Progenitor cell of endocrine pancreas (in vitro differentiated cells): ENCODE measurements at places on chromosomes 4 and X. TPM values are rescaled to one million over a fixed set of nuclear protein-coding genes. Genes with fewer than 3 reads are reported as not detected.

TASL gene
- not detected in 2 replicates for total RNA-seq

TMEM271 gene
- not detected in 2 replicates for total RNA-seq

STPG2 gene
- 0.53 and 1.1 TPM in 2 replicates for total RNA-seq

ATOH1 gene
- total RNA-seq = 0.36 TPM in 1 of 2 replicates, not detected in the other

ENOX2 gene
- 16.6 and 19.8 TPM in 2 replicates for total RNA-seq

GASK1B gene
- 15.3 and 25.8 TPM in 2 replicates for total RNA-seq

GRCh38 chrX:84729408-84729807 is 227.2 kb upstream of the HDX start:
- no peaks in the 10 kb centered on the region for H3K27me3 ChIP-seq
- H3K4me1 ChIP-seq = no peaks in the 10 kb centered on the region
- H3K27ac ChIP-seq = no peak overlapping the region
- DNase-seq = no peak
- H3K4me3 ChIP-seq = no peak overlapping the region
- H3K36me3 ChIP-seq = no peaks in the 10 kb centered on the region

GRCh38 chr4:17018013-17018412 is 119.6 kb upstream of the LDB2 start:
- H3K36me3 ChIP-seq = no peaks in the 10 kb centered on the region
- H3K27ac ChIP-seq = no peak overlapping the region
- no peaks in the 10 kb centered on the region for H3K4me1 ChIP-seq
- no peaks in the 10 kb centered on the region for H3K27me3 ChIP-seq
- no peak for DNase-seq

- H3K4me1 ChIP-seq = no peaks in the 10 kb centered on the region
- H3K4me3 ChIP-seq = no peak overlapping the region
- DNase-seq = no peak
- no peak overlapping the region for H3K27ac ChIP-seq
These were observed 571.5 kb upstream of the TENM3 start for GRCh38 chr4:181671672-181672071.

GRCh38 chr4:1927675-1928074 is 56.5 kb downstream of the NSD2 start:
- no peaks in the 10 kb centered on the region for H3K27me3 ChIP-seq
- H3K4me3 ChIP-seq = no peak overlapping the region
- peaks cover 2% of the 10 kb centered on the region for H3K4me1 ChIP-seq
- no peak for DNase-seq
- H3K36me3 ChIP-seq = peaks cover 17% of the 10 kb centered on the region

- peaks cover 1% of the 10 kb centered on the region for H3K4me1 ChIP-seq
- no peaks in the 10 kb centered on the region for H3K36me3 ChIP-seq
- H3K4me3 ChIP-seq = no peak overlapping the region
- no peak overlapping the region for H3K27ac ChIP-seq
- DNase-seq = no peak
- no peaks in the 10 kb centered on the region for H3K27me3 ChIP-seq
These were observed 243.3 kb downstream of the GASK1B start for GRCh38 chr4:157929486-157929885.

DNA sequence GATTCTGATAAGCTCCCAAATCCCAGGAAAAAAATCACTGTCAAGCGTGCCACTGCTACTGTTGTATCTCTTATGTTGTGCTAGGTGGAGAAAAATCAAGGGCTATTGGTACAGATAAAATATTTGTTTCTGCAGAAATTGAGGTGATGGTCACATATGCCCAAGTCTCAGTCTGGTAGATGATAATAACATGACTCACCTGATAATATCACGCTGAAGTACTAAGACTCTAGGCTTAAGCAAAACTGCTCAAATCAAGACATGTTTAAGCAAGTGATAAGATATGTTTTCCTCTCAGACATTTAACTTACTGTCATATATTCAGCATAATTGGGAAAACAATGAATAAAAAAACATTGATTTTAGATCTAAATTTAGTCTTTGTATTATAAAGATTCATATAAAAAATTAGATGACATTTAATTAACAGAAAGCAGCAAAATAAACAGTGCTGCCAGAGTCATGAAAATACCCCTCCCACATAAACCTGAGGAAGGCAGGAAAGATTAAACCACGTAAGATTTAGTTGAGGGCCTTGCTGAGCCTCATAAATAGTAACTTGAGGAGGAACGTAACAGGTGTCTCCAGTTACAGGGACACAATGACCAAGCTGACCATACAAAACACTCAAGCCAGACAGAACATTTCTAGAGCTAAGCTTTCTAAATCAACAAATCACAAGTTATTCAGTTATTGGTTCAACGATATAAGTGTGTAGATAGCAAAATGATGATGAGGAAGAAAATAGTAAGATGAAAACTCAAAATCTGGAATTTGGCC is 143.5 kb downstream of the CHM start:
- no peaks in the 10 kb centered on the region for H3K27me3 ChIP-seq
- H3K4me1 ChIP-seq = peaks cover 12% of the 10 kb centered on the region
- no peak overlapping the region for H3K4me3 ChIP-seq
- peaks cover 2% of the 10 kb centered on the region for H3K36me3 ChIP-seq
- no peak overlapping the region for H3K27ac ChIP-seq
- no peak for DNase-seq

DNA sequence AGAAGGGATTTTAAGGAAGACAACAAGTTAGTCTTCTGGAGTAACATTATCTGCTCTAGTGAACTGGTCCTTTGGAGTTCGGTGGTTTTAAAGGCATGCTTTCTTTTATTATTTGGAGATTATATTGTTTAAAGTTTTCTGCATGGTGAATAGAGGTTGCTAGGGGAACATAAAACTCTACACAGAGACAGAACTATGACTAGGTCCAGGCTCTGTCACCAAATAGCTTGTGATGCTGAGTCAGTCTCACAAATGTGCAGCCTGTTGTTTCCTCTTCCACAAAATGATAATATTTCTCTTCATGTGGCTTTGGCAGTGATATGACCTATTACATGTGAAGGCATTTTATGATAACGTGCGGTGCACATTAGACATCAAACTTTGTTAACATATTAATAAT is 132.6 kb downstream of the PACRGL start:
- no peaks in the 10 kb centered on the region for H3K27me3 ChIP-seq
- DNase-seq = no peak
- H3K4me1 ChIP-seq = no peaks in the 10 kb centered on the region
- no peak overlapping the region for H3K27ac ChIP-seq
- no peak overlapping the region for H3K4me3 ChIP-seq

GRCh38 chrX:19121898-19122640 is at the start of gene ADGRG2:
Gene ADGRG2 (minus strand): TSS chrX:19122468. CDS start chrX:19068834, 53,634 bp downstream.
- peak; percentile 16 for DNase-seq
- no peak within 1 kb of the TSS for H3K27ac ChIP-seq
- peaks cover 3% of the 10 kb centered on the region for H3K4me1 ChIP-seq
- peaks cover 58% of the 10 kb centered on the region for H3K27me3 ChIP-seq
- peak within 1 kb of the TSS; percentile 57 for H3K4me3 ChIP-seq
- H3K36me3 ChIP-seq = no peaks in the 10 kb centered on the region

DNA sequence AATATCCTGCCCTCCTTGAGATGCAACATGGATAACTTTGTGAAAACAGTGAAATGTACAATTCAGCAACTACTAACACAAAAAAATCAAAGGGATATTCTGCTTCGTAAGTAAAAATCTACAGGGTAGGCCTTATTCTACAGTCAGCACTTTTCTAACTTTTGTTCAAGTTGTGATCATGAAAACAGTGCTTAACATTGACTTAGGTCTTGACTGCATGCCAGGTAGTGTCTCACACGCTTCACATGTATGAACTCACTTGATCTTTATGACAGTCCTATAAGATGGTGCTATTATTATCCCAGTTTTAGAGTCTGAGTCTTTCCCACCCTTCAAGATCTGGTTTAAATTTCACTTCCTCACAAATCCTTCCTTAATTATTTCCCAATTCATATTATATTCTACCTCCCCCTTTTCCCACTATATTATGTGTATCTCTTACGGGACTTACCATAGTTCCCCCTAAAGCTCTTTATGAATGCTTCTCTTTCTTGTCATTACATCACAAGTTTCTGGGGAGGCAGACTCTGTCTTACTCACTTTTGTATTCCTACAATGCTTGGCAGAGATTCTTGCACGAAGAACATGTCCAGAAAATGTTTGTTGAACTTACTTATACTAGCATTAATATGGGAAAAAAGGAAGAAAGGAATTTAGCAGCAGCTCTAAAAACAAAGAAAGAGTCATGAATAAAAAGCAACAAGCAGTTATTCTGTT is 179.8 kb downstream of the SCFD2 start:
- peaks cover 29% of the 10 kb centered on the region for H3K4me1 ChIP-seq
- no peak for DNase-seq
- no peak overlapping the region for H3K4me3 ChIP-seq
- no peak overlapping the region for H3K27ac ChIP-seq
- no peaks in the 10 kb centered on the region for H3K27me3 ChIP-seq

- no peak overlapping the region for H3K27ac ChIP-seq
- H3K4me3 ChIP-seq = no peak overlapping the region
- DNase-seq = no peak
These were observed 1111.2 kb upstream of the ADGRL3 start for GRCh38 chr4:60088807-60089486.

GRCh38 chr4:140884431-140885058 is 128.4 kb upstream of the TBC1D9 start:
- DNase-seq = no peak
- no peak overlapping the region for H3K27ac ChIP-seq
- peaks cover 6% of the 10 kb centered on the region for H3K4me1 ChIP-seq
- peaks cover 12% of the 10 kb centered on the region for H3K36me3 ChIP-seq
- no peaks in the 10 kb centered on the region for H3K27me3 ChIP-seq
- no peak overlapping the region for H3K4me3 ChIP-seq

DNA sequence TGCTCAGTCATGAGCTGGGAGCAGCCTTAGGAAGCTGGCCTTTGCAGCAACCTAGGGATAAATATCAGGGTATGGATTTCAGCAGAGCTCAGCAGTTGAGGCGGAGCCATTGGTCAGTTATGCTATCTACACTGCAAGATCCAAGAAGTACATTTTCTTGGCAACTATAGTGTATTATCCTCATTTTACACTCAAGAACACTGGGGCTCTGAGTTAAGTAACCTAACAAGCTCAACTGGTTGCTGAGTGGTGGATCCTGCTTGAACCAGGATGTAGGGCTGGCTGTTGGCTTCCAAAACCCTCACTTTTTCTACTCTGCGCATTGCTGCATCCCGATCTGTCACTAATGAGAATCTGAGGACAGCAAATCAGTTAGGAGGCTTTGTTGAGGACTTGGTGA is 1.5 kb upstream of the SCARB2 start:
- no peaks in the 10 kb centered on the region for H3K27me3 ChIP-seq
- DNase-seq = no peak
- no peak overlapping the region for H3K27ac ChIP-seq
- H3K4me1 ChIP-seq = peaks cover 26% of the 10 kb centered on the region
- no peaks in the 10 kb centered on the region for H3K36me3 ChIP-seq

DNA sequence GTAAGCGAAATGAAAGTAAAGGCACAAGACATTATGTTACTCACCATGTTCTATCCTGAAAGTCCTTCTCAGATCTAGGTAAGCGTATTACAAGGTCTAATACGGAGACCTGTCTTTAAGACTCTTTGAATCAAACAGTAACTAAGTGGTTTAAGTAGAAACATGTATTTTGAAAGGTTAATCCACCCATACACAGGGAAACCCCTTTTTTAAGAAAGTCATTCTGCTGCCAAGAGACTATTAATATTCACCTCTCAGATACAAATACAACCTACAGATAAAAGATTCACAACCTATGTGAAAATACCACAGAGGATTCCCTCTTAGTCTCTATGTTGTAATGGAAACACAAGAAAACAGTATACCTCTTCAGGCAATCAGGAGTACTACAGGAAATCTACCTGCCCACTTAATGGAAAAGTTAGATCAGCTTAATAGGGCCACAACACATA is 63.2 kb upstream of the TNIP3 start:
- no peaks in the 10 kb centered on the region for H3K36me3 ChIP-seq
- no peak overlapping the region for H3K4me3 ChIP-seq
- H3K4me1 ChIP-seq = peaks cover 20% of the 10 kb centered on the region
- H3K27ac ChIP-seq = no peak overlapping the region

DNA sequence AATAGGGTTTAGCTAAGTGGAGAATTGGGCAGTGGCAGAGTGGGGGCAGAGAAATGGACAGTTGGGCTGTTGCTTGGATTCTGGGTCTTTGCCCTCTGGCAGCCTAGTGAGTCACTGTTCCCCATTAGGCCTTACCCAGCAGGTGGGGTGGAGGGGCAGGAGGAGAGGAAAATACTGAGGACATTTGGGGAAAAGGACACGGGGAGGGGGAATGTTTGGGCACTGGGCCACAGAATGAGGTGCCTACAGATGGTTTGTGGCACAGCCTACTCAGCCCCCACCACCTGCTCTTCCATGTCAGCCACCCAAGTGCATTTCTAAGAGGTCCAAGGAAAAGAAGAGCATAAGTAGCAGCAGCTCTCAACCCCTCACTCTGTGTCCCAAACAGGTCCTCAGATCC is 13.0 kb downstream of the SLC16A2 start:
- H3K4me3 ChIP-seq = no peak overlapping the region
- peaks cover 8% of the 10 kb centered on the region for H3K4me1 ChIP-seq
- H3K27ac ChIP-seq = no peak overlapping the region
- no peaks in the 10 kb centered on the region for H3K27me3 ChIP-seq
- H3K36me3 ChIP-seq = no peaks in the 10 kb centered on the region

- H3K27me3 ChIP-seq = no peaks in the 10 kb centered on the region
- H3K36me3 ChIP-seq = peaks cover 5% of the 10 kb centered on the region
- no peaks in the 10 kb centered on the region for H3K4me1 ChIP-seq
These were observed 35.3 kb downstream of the NBDY start for GRCh38 chrX:56764153-56764974.

GRCh38 chr4:145176641-145177432 is 3.6 kb downstream of the OTUD4 start:
- H3K27ac ChIP-seq = peak overlapping the region; percentile 29
- no peaks in the 10 kb centered on the region for H3K27me3 ChIP-seq
- no peak for DNase-seq
- H3K4me3 ChIP-seq = peak overlapping the region; percentile 88
- H3K36me3 ChIP-seq = peaks cover 15% of the 10 kb centered on the region
- peaks cover 21% of the 10 kb centered on the region for H3K4me1 ChIP-seq

DNA sequence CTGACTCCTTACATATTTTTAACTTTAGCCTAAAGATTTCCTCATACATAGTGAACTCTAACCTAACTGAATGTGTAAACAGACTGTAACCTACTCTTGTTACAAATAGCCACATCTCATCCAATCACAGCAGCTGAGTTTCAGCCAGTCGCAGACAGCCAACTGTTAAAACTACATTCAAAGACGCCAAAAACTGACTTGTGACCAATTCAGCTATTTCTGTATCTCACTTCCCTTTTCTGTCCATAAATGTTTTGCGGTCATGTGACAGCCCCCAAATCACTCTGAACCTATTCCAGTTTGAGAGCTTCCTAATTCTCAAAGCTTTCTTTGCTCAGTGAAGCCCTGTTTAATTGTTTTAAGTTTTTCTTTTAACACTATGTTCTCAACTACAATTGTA is 2731.9 kb downstream of the ARAP2 start:
- H3K36me3 ChIP-seq = peaks cover 2% of the 10 kb centered on the region
- peaks cover 5% of the 10 kb centered on the region for H3K4me1 ChIP-seq
- DNase-seq = no peak
- no peak overlapping the region for H3K27ac ChIP-seq
- H3K27me3 ChIP-seq = no peaks in the 10 kb centered on the region
- no peak overlapping the region for H3K4me3 ChIP-seq

DNA sequence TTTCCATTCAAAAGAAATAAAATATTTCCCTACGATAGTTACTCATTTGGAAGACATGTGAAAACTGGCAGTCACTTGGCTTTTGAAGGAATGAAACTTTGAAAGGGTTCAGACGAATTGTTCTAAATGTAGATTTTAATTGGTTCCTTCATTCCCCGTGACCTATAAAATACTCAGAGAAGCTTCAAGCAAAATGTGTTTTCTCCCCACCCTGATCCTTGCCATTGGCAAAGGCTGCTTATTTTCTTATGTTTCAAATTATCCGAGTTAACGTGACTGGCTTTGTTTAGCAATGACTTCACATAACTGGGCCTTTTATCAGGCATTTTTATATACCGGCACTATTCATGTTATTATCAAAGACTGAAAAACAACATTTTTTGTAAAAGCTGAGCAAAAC is 204.1 kb upstream of the NEIL3 start:
- no peaks in the 10 kb centered on the region for H3K36me3 ChIP-seq
- no peak overlapping the region for H3K27ac ChIP-seq
- no peaks in the 10 kb centered on the region for H3K27me3 ChIP-seq
- H3K4me1 ChIP-seq = peaks cover 4% of the 10 kb centered on the region
- no peak overlapping the region for H3K4me3 ChIP-seq
